Bronchial epithelial cell (primary cell): ENCODE measurements at places on chromosomes 6 and 20.

- DNase-seq, result no peak
These were observed 254.9 kb downstream of the ERMARD start for GRCh38 chr6:170006071-170006899.

DNA sequence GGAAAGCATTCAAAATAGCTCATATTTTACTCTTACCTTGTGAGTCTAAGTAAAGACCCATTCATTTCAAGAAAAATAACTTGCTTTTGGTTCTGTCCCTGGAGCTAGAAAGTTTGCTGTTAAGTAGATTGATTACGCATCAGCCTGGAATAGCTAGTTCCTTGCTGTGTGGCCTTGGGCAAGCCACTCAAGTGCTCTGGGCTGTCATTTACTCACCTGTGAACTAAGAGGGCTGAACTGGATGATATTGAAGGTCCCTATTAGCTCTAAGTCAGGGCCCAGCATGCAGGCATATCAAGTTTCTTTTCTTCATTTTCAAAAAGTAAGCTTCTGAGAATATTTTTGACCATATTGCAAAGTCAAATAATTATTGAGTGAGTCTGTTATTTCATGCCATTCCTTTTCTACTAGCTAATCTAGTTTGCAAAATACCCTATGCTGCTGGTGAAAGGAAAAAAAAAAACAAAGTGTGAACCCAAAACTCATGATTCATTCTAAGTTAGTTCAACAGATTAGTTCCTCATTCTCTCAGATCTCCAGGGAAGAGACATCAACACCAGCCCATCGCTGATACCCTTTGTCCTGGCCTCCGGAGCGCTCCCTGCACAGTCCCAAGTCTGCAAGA is 106.5 kb upstream of the GMDS start:
- DNase-seq, result peak; percentile 40

DNA sequence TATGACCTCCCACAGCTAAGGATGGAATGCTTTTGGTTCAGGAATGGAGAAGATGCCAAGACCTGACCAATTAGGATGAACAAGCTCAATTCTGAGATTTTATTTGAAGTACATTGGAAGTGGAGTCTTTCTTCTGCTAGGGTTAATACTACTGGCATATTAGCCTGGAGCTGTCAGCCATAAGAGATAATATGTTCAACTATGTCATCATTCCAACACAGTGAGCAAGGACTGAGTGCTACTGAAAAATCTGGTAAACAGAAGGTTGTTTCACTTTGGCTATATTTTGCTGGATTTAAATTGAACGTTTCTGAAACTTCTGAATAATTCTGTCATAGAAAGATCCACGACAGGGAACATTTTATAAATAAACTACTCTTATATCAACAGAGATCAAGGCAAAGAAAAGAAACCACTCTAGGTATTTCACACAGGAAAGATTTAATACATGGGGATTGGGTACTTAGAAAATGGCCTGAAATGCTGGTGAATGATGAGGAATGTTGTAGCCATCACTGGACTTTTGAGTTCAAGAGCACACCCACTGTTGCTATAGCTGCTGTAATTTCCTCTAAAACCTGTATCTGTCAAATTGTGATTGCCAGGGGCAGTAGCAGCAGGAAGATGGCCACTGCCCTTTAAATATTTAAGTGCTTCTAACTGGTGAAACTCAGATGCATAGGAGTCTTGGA is 200.5 kb downstream of the PLCB4 start:
- no peak for DNase-seq

DNA sequence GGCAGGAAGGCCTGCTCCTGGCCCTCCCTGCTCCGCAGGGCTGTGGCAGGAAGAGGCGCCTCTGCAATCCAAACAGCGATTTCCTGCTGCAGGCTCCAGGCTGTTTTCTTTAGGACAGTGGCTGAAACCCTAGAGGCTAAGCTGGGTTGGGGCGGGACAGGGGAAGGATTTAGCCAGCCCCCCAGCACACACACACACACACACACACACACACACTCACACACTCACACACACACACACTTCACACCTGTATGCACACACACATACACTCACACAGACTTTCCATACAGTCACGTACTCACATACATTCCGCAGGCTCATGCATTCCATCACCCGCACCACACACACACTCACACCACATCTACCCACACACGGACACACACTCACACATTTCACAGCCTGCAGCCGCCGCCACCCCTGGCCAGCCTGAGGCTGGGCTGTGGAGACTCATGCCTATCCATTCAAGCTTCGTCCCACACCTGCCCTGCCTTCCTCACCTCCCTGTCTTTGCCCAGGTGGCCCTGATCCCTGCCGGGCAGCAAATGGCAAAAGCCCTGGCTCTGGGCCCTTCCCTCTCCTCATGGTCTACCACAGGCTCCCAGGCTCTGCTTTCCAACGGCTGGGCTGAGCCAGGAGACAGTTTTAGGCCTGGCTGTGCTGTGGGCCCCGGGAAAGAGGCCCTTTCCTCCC is 17.9 kb downstream of the MDFI start:
- DNase-seq, result peak; percentile 47

DNA sequence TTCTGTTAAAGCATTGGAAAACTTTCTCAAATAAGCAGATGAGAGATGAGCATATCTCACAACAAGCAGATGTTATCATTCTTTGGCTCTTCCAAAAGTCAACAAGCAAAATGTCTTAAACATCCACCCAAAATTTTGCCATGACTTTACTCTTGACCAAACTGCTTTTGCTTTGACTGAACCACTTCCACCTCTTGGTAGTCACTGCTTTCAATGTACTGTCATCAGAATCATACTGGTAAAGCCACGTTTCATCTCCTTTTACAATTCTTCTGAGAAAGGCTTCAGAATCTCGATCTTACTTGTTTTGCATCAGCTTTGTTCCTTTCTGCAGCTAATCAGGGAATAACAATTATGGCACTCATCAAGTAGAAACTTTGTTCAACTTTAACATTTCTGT is 498.5 kb upstream of the GJE1 start:
- DNase-seq, result no peak

DNA sequence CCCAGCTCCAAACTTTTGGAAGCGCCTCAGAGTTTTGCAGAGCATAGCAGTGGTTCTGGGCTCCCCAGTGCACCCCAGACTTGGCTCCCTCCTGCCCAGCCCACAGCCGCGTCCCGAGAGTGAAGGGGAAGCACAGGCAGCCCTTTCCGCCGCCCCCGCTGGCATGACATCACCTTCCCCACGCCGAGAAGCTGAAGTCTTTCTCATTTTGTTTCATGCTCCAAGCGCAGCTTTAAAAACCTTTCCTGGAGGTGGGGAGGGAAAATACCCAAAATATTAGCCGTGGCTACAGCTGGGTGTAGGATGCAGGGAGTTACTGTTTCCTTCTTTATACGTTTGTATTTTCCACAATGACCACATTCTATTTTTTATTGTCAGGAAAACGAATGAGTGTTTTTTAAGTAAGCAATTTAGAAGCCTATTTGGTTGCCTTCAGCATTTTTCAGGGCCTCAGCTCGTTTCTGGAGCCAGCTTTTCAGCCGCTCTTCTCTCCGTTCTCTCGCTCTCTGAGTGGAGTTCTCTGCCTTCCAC is 72.9 kb downstream of the SNX5 start:
- peak; percentile 40 for DNase-seq

DNA sequence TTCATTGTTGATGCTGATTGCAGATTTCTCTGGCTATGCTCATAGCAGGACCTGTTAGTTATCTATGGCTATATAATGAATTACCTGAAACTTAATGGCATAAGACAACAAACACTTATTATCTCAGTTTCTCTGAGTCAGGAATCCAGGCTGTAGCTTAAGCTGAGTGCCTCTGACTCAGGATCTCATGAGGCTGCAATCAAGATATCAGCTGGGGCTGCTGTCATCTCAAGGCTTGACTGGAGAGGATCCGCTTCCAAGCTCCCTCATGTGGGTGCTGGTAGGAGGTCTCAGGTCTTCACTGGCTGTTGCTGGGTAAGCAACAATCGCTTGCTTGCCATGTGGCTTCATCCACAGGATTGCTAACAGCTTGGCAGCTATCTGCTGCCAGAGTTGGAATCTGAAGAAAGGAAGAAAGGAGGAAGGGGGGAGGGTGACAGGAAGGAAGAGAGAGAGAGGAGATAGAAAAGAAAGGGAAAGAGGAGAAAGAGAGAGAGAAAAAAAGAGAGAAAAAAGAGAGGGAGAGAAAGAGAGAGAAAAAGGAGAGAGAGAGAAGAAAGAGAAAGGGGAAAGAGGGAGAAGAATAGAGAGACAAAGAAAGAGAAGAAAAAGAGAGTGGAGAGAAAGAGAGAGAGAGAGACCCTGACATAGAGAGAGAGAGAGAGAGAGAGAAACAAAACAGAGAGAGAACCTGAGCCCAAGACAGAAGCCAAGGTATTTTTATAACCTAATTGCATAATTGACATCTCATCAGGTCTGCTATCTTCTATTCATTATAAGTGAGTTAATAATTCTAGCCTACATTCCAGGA is 579.0 kb upstream of the BTBD3 start:
- peak; percentile 70 for DNase-seq

- peak; percentile 35 for DNase-seq
These were observed 121.3 kb upstream of the PTPRK start for GRCh38 chr6:128641703-128642102.

DNA sequence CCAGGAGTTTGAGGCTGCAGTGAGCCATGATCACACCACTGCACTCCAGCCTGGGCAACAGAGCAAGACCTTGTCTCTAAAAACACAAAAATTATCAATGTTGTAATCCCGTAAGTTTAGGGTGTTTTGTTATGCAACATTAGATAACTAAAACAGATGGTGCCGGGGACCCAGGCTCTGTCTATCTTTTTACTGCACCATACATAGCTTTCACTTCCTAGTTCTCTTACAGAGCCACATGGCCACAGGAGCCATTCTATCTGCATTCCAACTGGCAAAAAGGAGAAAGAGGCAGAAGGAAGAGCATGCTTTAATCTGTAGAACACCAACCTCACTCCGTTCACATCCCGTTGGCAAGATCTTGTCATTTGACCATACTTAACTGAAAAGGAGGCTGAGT is 5.4 kb upstream of the TCF15 start:
- DNase-seq, result no peak

- no peak for DNase-seq
These were observed 931 bp upstream of the MTCL3 start for GRCh38 chr6:127520066-127520465.

- DNase-seq, result peak; percentile 57
These were observed 169.7 kb upstream of the TNFAIP3 start for GRCh38 chr6:137697267-137697938.

DNA sequence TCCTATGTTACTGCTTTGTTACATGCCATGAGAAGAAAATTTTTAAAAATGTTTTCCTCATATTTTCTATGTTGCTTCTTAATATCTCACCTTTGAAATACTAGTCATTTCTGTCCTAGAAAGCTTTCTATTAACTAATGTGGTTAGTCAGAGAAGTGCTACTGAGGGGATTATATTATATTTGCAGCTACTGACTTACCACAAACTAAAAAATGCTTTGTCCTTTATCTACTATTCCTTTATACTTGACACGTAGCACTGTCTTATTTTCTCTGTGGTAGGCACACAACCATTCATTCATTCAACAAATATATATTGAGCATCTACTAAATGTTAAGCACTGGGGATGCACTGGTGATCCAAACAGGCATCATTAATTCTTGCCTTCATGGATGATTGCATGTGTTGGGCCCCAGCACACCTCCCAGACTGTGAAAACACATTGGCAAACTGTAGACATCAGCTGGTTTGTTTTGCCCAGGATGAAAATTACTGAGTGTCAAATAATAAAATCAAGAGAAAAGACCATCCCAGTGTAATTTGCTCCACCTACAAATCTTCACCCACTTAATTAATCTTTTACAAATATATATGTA is 10.7 kb upstream of the MLIP start:
- no peak for DNase-seq

DNA sequence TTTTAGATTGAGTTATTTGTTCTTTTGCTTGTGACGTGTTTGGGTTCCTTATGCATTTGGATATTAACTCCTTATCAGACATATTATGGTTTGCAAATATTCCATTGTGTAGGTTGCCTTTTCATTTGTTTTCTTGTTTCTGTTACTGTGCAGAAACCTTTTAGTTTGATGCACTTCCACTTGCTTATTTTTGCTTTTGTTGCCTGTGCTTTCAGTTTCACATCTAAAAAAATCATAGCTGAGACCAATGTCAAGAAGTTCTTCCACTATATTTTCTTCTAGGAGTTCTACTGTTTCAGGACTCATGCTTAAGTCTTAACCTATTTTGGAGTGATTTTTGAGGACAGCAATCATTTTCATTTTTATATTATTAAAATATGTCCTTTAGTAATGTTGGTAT is 113.5 kb downstream of the EPM2A start:
- DNase-seq, result no peak

DNA sequence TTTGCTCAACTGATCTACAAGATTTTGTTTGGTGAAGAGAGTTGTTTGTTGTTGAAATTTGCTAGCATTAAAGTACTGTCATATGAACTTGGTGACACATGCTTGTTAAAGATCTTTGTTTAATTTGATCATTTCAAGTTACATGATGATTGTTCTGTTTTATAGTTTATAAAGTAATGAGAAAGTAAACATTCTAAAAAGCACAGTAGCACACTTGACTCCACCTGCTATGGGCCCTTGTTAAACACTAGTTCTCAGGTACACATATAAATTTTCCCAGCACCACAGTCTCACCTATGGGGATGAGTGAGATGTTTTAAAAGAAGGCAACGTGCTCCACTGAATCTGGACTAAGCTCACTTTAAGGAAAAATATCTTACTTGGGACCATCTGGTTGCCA is 14.1 kb downstream of the MCHR2 start:
- DNase-seq, result no peak

- no peak for DNase-seq
These were observed 73.0 kb upstream of the NRSN1 start for GRCh38 chr6:24053057-24053456.

DNA sequence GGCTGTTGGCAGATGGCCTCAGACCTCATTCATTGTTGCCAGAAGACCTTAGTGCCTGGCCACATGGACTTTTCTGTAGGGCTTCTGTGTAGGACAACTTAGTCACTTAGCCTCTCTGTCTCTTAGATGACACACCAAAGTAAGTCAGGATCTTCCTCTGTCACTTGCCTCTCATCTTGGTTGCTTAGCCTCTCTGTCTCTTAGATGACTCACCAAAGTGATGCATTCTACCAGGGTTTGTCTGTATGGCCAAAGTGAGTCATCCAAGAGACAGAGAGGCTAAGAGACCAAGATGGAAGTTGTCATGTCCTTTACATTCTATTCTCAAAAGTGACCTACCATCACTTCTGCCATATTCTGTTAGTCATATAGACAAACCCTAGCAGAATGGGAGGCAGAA is 255.9 kb upstream of the DEFB112 start:
- DNase-seq, result no peak

GRCh38 chr6:136720045-136720770 is 72.1 kb downstream of the MAP3K5 start:
- DNase-seq, result no peak

- DNase-seq, result peak; percentile 97
These were observed 95.2 kb downstream of the JAG1 start for GRCh38 chr20:10578607-10579006.

- DNase-seq, result no peak
These were observed 78.3 kb downstream of the ZDHHC14 start for GRCh38 chr6:157459327-157459726.

- peak; percentile 48 for DNase-seq
These were observed 75.3 kb upstream of the RIPOR2 start for GRCh38 chr6:25010902-25011625.

GRCh38 chr6:21845018-21845417 is 251.5 kb downstream of the SOX4 start:
- no peak for DNase-seq

- DNase-seq, result peak; percentile 43
These were observed 58.0 kb downstream of the BLOC1S5 start for GRCh38 chr6:8006208-8006607.
